Activated CD8-positive, alpha-beta memory T cell treated with anti-CD3 and anti-CD28 coated beads for 4 hours (primary cell): ENCODE measurements at places on chromosomes 2 and 18.

DNA sequence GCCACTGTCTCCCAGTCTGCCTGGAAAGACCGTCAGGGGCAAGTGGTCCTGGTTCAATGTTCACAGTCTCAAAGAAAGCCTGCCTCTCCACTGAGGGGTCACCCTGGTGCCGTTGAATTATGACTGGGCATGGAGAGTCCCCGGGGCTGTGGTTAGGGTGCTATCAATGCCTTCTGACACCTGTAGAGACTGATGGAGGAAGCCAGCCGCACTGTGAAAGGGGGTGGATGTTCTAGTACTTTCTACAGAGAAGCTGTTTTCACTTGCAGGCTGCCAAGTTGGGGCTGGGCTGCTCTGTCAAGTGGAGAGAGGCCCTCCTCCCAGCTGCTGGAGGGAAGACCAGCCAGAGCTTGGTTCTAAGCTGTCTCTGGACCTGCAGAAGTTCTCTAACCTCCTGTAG lies 80.5 kb downstream of the BCL2L11 start:
- no peak for DNase-seq

GRCh38 chr2:54575379-54575888 lies 119.3 kb downstream of the SPTBN1 start:
- DNase-seq, result no peak

GRCh38 chr2:179195141-179195540 lies 69.5 kb downstream of the SESTD1 start:
- DNase-seq, result no peak

DNA sequence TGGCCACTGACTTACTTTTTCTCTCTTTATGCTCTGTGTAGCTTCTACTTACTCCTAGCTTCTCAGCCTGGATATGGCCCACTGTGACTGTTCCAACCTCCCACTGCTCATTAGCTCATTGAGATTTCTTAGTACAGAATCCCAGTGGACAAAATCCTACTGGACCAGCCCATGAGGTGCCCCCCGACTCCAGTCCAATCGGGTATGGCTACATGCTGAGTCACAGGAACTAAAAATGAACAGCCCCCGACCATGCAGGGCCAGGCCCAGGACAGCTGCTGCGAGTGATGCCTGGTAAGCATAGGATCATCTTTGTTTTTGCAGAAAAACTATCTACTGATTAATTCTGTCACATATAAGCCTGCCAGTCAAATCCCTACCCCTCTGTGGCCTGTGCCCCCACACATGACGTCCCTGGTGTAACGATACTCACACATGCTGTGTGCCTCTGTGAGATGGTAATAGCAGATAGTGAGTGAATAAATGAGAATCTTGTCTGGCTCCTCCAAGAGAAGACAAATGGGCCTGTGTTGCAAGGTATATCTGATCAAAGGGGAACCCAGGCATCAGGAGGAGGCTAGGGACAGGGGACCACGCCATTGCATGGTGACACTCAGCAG lies 85.9 kb upstream of the KLF7 start:
- no peak for DNase-seq

- no peak for DNase-seq
Measured at GRCh38 chr18:57433934-57434535, 1.1 kb upstream of the ONECUT2 start.

GRCh38 chr2:25809646-25810045 lies 68.6 kb downstream of the ASXL2 start:
- no peak for DNase-seq

DNA sequence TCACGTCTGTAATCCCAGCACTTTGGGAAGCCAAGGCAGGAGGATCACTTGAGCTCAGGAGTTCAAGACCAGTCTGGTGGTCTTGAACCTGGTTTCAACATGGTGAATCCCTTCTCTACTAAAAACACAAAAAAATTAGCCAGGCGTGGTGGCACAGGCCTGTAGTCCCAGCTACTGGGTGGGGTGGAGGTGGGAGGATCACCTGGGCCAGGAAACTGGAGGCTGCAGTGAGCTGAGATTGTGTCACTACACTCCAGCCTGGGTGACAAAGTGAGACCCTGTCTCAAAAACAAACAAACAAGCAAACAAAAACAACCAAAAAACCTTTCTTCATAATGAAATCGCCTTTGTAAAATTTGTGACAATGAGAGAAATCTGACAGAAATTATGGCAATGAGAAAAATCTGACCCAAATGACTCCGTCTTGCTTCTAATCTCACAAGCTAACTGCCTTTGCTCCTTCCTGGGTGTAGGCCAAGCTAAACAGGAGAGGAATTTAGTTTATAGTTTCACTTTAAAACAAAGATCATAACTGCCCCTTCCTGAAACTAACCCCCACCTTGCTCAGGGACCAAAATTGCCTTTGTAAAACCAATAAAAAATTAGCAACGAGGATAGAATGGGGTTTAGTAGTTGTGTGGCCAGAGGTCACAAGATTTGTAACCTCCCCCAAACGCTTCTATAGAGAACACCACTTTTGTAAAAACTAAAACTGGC lies 60.7 kb upstream of the KIF5C start:
- DNase-seq, result no peak

DNA sequence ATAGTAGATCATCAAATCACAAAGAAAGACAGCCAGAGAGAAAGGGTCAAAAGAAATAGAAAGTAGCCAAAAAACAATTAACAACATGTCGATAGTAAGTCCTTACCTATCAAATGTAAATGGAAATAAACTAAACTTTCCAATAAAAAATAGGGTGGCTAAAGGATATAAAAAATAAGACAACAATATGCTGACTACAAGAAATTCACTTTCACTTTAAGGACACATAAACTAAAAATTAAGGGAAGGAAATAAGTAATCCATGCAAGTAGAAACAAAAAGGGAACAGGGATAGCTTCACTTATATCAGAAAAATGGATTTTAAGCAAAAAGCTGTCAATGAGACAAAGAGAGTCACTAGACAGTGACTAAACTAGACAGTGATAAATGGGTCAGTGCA lies 903.9 kb upstream of the ZEB2 start:
- DNase-seq, result no peak

DNA sequence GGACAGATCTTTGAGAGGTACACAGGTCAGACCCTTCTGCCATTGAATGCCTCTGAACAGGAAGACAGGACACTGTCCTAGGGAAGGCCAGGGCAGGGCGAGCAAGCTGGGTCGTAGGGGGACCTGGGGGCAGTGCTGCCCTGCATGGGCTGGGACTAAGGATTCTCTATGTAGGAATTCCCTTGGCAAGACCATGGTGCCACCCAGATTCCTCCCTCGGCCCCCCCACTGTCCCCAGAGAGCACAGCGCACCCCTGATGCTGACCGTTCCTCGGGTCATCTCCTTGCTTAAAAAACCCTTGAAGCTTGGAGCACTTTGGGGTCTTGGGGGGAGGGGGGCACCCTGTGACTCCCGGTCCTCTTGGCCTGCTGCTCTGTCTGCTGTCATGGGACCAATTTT lies 195.1 kb downstream of the SEPTIN10 start:
- DNase-seq, result no peak

DNA sequence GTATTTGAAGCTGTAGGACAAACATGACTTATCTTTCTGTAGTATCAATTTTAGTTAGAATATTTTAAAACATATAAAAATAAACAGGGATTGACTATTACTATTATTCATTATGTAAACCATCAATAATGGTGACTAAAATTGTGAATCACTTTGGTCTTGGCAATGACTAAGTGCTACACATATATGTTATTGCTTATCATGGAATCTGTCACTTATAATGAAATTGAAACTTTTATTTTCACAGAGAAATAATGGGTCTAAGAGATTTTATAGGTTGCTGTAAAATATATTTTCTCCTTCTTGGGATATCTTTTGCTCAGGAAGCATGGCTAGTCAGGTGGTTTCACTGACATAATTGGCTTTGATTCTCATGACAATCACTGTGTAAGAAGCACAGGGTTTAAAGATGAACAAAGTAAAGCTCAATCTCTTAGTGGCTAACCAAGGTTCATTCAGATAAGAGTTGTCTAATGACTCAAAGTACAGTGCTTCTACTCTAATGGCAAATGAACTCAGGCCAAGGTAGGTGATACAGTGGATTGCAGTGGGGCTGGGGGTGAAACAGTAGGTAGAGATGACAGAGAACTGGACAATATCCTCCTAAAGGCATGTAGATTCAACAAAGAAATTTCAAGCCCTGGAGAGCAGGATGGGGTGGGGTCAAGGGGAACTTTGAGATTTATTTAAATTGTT lies 98.6 kb upstream of the FANCL start:
- no peak for DNase-seq

DNA sequence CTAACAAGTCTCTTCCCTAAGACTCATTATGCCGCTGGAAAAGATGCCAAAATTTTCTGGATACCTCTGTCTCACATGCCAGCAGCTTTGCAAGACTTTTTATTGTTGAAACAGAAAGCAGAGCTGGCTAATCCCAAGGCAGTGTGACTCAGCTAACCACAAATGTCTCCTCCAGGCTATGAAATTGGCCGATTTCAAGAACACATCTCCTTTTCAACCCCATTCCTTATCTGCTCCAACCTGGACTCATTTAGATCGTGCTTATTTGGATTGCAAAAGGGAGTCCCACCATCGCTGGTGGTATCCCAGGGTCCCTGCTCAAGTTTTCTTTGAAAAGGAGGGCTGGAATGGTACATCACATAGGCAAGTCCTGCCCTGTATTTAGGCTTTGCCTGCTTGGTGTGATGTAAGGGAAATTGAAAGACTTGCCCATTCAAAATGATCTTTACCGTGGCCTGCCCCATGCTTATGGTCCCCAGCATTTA lies 26.3 kb downstream of the DHRS9 start:
- no peak for DNase-seq

- no peak for DNase-seq
Measured at GRCh38 chr2:72023678-72024390, 123.8 kb downstream of the CYP26B1 start.

DNA sequence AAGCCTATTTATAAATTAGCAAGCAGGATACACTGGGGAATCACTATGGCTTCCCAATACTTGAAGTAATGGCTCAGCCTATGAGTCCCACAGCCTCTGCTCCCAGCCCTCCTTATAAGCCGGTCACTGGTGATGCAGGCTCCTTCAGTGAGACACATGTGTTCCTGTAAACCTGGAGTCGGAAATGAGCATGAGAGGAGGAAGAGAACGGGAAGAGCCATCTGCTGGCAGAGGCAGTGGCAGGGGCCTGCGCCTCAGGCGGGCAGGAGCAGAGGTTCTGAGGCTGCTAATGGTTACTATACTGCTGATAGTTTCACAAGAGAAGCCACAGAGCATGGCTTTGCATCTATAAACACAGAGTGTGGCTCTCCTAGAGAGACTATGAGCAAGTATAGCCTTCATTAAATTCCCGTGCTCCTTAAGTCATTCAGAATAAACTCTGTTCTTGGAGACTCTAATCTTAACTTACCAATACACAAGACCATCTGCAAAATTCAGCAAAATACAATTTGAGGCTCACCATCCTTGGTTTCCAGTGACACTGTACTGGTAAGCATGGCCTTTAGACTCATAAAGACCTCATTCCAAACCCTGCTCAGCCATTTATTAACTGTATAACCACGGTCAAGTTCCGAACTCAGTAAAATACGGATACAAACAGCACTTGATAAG lies 63.3 kb downstream of the FBXO15 start:
- DNase-seq, result no peak

DNA sequence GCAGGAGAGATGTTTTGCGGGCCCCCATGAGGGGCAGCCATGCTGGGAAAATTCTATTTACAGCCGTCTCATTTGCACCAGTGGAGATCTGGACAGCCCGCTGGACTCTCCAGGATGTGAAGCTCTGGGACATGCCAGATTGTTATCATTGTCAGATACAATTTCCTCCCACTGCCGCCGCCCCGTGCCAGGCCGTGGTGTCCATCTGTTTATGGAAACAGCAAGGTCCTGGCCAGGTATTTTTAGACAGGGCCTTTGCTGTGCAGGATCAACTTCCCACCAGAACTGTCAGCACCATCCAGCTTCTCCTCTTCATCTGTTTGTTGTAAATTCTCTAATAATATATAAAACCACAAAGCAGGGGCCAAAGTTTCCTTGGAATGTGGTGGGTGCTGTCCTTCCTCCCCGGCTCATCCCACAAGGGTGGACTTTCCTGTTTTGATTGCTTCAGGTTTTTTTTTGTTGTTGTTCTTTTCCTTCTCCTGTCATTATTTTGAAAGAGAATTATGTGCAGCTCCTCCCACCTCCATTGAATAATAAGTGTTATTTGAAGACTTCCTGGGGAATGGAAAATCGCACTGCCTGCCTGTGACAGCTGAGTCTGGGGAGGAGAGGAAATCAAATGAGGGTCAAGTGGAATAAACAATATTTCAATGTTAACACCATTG lies 398.1 kb downstream of the TNS1 start:
- DNase-seq, result no peak

DNA sequence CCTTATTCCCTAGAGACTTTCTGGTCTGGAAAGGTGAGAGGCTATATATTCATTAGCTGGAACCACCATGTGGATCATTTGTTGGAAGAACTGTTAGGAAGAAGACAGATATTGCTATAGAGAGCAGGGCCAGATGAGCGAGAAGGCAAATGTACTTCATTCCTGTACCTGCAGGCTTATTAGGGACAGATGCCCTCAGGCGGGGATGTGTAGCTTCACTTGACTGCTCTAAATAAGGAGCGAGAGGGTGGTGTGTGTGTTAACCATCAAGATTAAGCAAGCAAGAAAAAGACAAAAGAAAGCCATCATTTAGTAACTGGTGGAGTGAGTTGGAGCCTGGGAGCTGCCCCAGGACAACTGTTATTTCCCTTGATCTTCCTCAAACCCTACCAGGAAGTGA lies 36.4 kb downstream of the NEDD4L start:
- no peak for DNase-seq

- DNase-seq, result no peak
Measured at GRCh38 chr2:239119346-239120126, 271.7 kb downstream of the TWIST2 start.
